ENCODE measurements at places on chromosomes 6 and 20. TPM values are rescaled to one million over a fixed set of nuclear protein-coding genes. Genes with fewer than 3 reads are reported as not detected.

DNA sequence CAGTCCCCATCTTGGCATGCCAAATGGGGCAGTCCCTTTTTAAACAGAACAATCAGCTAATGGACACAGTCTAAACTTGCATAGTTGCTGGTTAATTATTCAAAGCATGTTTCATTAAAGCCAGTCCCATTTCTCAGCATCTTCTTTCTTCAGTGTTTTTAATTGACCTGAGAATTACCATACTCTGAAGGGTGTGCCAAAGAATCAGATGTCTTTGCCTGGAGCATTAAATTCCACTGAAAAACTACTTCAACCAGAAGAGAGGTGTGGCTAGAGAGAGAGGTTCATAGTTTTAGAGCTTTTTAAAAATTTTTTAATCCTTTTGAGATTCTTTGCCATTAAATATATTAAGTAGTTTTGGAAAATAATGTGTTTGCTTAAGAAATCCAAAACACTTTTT, 37.9 kb downstream of the SLC24A3 start:
- H3K27ac ChIP-seq: no peak overlapping the region
- DNase-seq: no peak
- H3K27me3 ChIP-seq: no peaks in the 10 kb centered on the region
- H3K36me3 ChIP-seq: no peaks in the 10 kb centered on the region

- H3K27ac ChIP-seq: no peak overlapping the region
- no peaks in the 10 kb centered on the region for H3K27me3 ChIP-seq
- no peaks in the 10 kb centered on the region for H3K4me1 ChIP-seq
- H3K4me3 ChIP-seq: no peak overlapping the region
Observed at GRCh38 chr6:149615805-149616204, 32.7 kb downstream of the KATNA1 start.

DNA sequence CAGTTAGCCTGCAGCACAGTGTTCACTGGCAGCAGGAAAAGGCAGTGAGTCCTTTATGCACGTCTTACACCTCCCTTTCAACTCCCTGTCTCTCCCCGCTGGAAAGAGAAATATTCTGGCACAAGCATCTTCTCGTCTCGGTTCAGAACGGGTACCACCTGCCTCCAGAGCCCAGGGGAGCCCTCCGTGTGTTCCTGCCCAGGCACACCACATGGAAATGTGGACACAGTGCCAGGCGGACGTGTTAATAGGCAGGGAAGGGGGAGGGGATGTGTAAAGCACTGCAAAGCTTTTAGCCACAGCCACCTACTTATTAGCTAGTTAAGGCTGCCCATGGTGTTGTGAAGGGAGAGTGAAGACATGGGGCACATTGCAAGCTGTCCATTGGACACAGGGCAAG, 219.7 kb downstream of the FARS2 start:
- no peak overlapping the region for H3K27ac ChIP-seq
- H3K27me3 ChIP-seq: no peaks in the 10 kb centered on the region
- no peaks in the 10 kb centered on the region for H3K36me3 ChIP-seq
- DNase-seq: no peak
- no peaks in the 10 kb centered on the region for H3K4me1 ChIP-seq
- no peak overlapping the region for H3K4me3 ChIP-seq

DNA sequence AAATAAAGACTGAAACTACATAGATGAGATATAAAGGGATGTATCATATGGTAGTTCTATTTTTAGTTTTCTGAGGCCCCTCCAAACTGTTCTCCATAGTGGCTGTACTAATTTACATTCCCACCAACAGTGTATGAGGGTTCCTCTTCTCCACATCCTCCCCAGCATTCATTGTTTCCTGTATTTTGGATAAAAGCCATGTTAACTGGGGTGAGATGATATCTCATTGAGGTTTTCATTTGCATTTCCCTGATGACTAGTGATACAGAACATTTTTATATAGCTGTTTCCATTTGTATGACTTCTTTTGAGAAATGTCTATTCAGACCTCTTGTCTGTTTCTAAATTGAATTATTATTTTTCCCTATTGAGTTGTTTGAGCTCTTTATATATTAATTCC, 229.3 kb downstream of the RFPL4B start:
- H3K27ac ChIP-seq: no peak overlapping the region
- H3K36me3 ChIP-seq: no peaks in the 10 kb centered on the region
- no peak overlapping the region for H3K4me3 ChIP-seq
- no peak for DNase-seq
- H3K4me1 ChIP-seq: no peaks in the 10 kb centered on the region

- H3K27me3 ChIP-seq: no peaks in the 10 kb centered on the region
- H3K4me1 ChIP-seq: no peaks in the 10 kb centered on the region
- no peak for DNase-seq
Observed at GRCh38 chr6:25301362-25301761, 22.2 kb downstream of the CARMIL1 start.

- no peaks in the 10 kb centered on the region for H3K4me1 ChIP-seq
- H3K27me3 ChIP-seq: no peaks in the 10 kb centered on the region
- no peaks in the 10 kb centered on the region for H3K36me3 ChIP-seq
- no peak for DNase-seq
Observed at GRCh38 chr6:39289490-39289889, 24.7 kb downstream of the KCNK17 start.

DNA sequence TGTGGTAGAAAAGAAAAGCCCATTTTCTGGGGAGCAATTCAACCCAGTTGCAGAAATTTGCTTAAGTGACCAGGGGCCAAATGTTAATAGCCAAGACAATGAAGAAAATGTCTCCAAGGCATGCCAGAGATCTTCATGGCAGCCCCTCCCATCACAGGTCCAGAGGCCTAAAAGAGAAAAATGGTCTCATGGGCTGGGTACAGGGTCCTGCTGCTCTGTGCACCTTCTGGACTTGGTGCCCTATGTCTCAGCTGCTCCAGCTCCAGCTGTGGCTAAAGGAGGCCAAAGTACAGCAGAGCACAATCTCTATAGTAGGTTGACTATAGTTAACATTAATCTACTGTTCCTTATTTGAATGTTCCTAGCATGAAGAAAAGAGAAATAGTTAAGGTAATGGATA, 44.7 kb downstream of the FRK start:
- H3K4me3 ChIP-seq: no peak overlapping the region
- no peak overlapping the region for H3K27ac ChIP-seq
- DNase-seq: no peak
- no peaks in the 10 kb centered on the region for H3K27me3 ChIP-seq
- no peaks in the 10 kb centered on the region for H3K36me3 ChIP-seq

DNA sequence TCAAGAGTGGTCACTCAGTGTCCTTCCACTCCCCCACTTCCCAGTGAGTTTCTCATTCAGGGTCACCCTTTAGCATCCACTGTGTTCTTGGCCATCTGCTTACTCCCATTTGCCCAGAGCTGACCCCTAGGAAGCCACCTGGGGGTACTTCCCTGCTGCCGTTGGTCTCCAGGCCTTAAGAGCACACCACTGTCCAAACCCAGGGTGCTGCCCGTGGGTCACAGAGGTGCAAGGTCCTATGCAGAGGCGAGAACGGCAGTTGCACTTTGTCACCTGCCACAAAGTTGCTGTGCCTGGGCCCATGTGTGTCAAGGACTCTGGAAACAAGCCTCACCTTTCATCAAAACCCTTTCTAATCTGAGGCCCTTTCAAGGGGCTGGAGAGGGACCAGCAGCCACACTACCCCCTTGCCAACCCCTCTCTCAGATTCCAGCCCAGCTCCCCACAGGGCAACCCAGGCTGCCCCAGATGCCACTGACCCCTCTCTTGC, 191.1 kb downstream of the ZMYND8 start:
- H3K27ac ChIP-seq: no peak overlapping the region
- H3K27me3 ChIP-seq: no peaks in the 10 kb centered on the region
- H3K36me3 ChIP-seq: no peaks in the 10 kb centered on the region
- DNase-seq: no peak

DNA sequence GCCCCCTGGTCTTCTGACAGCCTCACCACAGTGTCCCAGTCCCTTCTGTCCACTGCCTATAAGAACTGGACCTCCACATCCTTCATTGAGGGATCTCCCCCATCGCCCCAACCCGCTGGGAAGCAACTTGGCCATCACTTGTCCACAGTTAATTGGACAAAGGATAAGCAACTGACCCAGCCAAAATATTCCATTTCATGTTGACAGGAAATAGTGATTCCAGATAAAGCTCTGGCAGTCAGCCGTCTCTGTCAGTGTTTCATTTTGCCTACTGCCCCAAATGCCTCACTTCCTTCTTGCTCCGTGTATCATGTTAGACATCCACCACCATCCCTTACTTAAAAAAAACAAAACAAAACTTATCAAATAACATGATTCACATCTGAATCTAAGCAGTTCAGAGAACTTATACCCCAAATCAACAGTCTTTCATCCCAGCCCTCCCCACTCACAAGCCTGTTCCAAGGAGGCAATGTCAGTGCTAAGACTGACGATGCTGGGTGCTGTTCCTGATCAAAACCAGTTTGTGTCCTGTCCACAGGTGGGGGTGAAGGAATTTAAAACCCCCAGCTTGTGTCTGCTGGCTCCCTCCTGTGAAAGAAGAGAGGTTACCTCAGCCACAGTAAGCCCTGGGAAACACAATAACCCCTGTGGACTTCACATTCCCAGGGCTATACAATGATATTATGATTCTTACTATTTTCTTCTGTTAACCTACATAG, 162.5 kb downstream of the WDR27 start:
- H3K4me3 ChIP-seq: no peak overlapping the region
- no peak for DNase-seq
- no peak overlapping the region for H3K27ac ChIP-seq
- no peaks in the 10 kb centered on the region for H3K36me3 ChIP-seq
- no peaks in the 10 kb centered on the region for H3K27me3 ChIP-seq
- no peaks in the 10 kb centered on the region for H3K4me1 ChIP-seq

DNA sequence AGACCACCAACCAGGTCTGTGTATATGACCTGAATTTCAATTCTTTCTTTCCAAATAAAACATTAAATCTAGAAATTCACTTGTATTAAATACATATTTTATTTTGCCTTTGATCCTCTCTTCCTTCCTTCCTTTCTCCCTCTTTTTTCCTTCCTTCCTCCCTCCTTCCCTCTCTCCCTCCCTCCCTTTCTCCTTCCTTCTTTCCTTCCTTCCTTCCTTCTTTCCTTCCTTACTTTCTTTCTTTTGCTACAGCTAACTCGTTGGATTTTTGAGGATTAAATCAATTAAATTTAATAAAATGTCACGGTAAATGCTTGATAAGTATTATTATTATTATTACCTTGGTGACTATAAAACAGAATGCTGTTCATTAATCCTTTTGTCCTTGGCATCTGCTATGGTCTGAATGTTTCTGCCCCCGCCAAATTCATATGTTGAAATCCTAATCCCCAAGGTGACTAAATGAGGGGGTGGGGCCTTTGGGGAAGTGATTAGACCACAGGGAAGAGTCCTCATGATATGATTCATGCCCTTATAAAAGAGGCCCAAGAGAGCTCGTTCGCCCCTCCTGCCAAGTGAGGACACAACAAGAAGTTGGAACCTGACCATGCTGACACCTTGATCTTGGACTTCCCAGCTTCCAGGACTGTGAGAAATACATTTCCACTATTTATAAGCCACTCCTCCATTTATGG, 67.6 kb upstream of the BTBD3 start:
- H3K4me1 ChIP-seq: no peaks in the 10 kb centered on the region
- no peak overlapping the region for H3K4me3 ChIP-seq
- DNase-seq: no peak
- H3K36me3 ChIP-seq: no peaks in the 10 kb centered on the region
- no peaks in the 10 kb centered on the region for H3K27me3 ChIP-seq
- no peak overlapping the region for H3K27ac ChIP-seq

GRCh38 chr6:86535100-86535499, 402.2 kb upstream of the HTR1E start:
- no peaks in the 10 kb centered on the region for H3K27me3 ChIP-seq
- no peak overlapping the region for H3K4me3 ChIP-seq
- H3K27ac ChIP-seq: no peak overlapping the region
- DNase-seq: no peak
- no peaks in the 10 kb centered on the region for H3K4me1 ChIP-seq
- no peaks in the 10 kb centered on the region for H3K36me3 ChIP-seq

- H3K4me3 ChIP-seq: no peak overlapping the region
- no peaks in the 10 kb centered on the region for H3K36me3 ChIP-seq
- no peaks in the 10 kb centered on the region for H3K27me3 ChIP-seq
- H3K4me1 ChIP-seq: no peaks in the 10 kb centered on the region
- H3K27ac ChIP-seq: no peak overlapping the region
Observed at GRCh38 chr6:94196891-94197290, 777.5 kb upstream of the EPHA7 start.

DNA sequence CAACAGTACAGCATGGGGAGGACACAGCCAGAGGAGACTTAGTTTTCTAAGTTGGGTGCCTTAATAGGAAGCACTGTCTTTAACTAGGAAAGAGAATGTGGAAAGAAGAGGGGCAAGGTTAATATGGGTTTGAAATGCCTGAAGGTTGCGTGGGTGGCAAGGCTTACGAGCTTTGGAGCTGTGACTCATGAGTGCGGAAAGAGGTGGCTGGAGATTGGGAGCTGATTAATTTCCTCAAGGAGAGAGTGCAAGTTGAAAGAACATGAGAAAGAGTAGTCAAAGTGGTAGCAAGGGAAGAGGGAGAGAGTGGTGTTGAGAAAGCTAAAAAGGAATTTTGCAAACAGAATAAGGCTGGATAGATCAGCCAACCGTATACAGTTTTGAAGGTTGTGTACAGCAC, 315.1 kb upstream of the PRND start:
- DNase-seq: no peak
- no peak overlapping the region for H3K27ac ChIP-seq
- peaks cover 10% of the 10 kb centered on the region for H3K27me3 ChIP-seq
- H3K36me3 ChIP-seq: no peaks in the 10 kb centered on the region
- no peaks in the 10 kb centered on the region for H3K4me1 ChIP-seq
- H3K4me3 ChIP-seq: no peak overlapping the region

GRCh38 chr20:15986690-15987089, 586.6 kb downstream of the KIF16B start:
- H3K27me3 ChIP-seq: no peaks in the 10 kb centered on the region
- no peak overlapping the region for H3K4me3 ChIP-seq
- no peaks in the 10 kb centered on the region for H3K4me1 ChIP-seq
- no peak overlapping the region for H3K27ac ChIP-seq

GRCh38 chr6:67639161-67639560, 995.9 kb upstream of the ADGRB3 start:
- no peaks in the 10 kb centered on the region for H3K36me3 ChIP-seq
- H3K4me1 ChIP-seq: no peaks in the 10 kb centered on the region
- H3K4me3 ChIP-seq: no peak overlapping the region
- no peaks in the 10 kb centered on the region for H3K27me3 ChIP-seq
- no peak overlapping the region for H3K27ac ChIP-seq

GRCh38 chr6:51299621-51300380, 481.1 kb downstream of the TFAP2B start:
- no peak overlapping the region for H3K27ac ChIP-seq
- H3K4me1 ChIP-seq: no peaks in the 10 kb centered on the region
- H3K4me3 ChIP-seq: no peak overlapping the region
- no peaks in the 10 kb centered on the region for H3K36me3 ChIP-seq
- no peaks in the 10 kb centered on the region for H3K27me3 ChIP-seq

- no peak overlapping the region for H3K27ac ChIP-seq
- no peak for DNase-seq
- H3K4me3 ChIP-seq: no peak overlapping the region
- peaks cover 19% of the 10 kb centered on the region for H3K36me3 ChIP-seq
- H3K4me1 ChIP-seq: peaks cover 35% of the 10 kb centered on the region
Observed at GRCh38 chr20:62815066-62815991, 1.5 kb upstream of the COL9A3 start.

Gene FAM83D
- 1.6 TPM for total RNA-seq

Gene GABRR1
- total RNA-seq: not detected

Gene CNBD2
- total RNA-seq: 20.1 TPM

Gene CCN6
- total RNA-seq: not detected

Gene SLC13A3
- not detected for total RNA-seq

Gene CLPSL1
- not detected for total RNA-seq

Gene TCP11
- total RNA-seq: not detected
